ENCODE measurements at places on chromosomes 4 and X.

DNA sequence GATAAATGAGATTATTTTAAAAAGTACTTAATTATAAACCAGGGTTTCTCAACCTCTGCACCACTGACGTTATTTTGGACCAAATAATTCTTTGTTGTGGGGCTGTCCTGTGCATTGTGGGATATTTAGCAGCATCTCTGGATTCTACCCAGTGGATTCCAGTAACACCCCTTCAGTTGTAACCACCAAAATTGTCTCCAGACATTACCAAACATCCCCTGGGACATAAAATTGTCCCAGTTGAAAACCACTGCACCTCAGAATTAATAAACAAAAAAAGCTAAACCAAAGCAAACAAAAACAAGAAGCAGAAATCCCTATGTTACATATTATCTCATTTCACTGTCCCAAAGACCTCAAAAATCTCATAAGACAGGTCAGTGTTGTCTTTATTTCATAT is 54.2 kb upstream of the GIMD1 start:
- no peak for DNase-seq

DNA sequence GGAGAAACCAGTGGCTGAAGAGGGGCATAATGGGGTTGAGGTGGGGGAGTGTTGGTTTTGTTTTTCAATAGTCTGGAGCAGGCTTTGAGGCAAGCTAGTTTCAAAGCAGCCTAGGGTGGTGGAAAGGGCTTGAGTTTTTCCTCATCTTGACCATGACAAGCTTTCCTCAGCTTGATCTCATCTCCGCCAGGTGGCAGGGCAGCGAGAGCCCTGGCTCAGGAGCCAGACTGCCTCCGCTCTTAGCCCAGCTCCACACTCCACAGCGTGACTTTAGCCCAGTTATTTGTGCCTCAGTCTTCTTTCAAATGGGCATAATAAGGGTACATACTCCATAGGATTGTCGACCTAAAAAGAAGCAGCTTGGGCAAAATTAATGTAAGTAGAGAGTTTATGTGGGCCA is 29.9 kb upstream of the SOWAHD start:
- no peak for DNase-seq

- DNase-seq, result peak; percentile 3
Measured at GRCh38 chrX:18875256-18875878, 108.5 kb downstream of the PHKA2 start.

DNA sequence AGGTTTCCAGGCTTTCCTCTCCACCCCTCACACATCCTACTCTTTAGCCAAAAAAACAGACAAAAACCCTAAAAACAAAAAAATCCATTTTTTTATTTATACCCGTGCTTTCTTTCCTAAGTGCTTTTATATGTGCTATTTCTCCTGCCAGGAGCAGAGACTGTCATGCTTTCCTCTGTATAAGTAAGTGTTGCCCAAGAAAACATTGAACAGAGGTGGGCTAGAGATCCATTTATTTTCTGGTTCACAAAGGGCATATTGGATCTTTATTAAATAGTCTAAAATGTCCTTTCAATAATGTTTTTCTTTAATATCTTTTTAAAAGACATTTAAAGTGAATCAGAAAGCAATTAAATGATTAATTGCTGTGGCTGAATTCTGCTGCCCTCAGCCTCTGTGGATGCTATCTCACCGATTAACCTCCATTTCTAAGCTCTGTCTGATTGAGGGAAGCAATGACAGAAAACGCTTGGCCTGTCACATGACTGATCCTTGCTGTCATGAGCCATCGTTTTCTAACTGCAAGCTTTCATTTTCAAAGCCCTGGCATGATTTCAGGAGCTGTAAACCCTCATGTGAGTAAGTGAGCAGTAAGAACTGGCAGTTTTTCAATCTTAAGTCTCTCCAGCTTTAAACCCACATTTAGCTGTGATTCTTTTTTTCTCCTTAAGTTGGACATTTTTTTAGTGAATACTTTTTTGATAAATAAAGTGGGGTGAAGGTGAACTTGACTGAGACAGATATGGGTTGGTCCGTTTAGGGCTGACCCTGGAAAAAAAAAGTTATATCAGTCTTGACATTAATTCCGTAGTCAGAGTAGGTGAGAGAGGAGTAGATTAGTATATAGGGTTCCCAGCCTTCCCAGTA is 180.7 kb upstream of the PGRMC2 start:
- DNase-seq, result peak; percentile 29

DNA sequence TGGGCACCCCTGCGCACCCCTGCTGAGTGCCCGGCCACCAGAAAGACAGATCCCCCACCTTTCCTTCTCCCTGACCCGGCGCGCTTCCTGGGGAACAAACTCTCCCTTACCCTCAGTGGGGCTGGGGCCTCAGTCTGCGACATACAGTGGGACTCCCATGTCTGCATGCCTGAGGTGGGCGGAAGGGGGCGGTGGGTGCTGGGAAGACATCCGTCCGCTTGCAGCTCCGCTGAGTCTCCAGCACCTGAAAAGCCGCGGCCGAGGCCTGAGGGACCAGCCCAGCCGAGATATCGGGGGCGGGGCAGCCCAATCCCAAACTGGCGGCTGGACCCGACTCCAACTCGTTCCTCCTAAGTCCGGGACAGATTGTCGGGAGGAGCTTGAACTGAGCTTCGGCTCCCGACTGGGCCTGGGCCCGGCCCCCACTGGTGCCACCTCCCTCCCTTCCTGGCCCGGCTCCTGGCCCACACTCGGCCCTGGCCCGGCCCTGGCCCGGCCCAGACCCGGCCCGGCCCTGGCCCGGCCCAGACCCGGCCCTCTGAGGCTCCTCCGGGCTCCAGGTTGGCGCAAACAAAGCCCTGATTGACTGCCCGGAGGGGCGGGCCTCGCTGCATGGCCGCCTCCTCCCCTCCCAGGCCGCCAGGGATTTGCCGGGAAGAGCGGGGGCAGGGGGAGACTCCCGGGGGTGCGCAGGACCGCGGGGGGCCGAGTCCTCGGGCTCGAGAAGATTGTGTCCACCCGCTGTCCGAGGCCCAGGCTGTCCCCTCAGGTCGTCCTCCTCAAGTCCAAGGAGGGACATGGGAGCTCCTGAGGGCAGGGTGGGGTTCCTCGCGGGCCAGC is 877 bp upstream of the SLC16A2 start:
- DNase-seq, result peak; percentile 4

DNA sequence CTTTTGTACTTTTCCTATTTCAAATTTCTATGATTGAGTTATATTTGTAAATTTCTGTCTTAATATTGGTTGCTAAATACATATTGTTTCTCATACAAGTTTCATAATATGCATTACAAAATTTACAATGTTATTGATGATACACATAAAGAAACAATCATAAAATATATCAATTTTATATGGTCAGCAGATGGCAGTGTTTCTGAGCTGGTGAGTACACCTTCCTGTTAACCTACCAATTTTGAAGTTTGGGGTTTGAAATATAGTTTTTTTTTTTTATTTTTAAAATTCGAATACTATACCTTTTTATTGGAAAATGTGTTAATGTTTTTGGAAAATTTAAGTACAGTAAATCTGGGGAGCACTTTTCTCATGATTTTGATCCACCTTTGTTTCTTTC is 1953.1 kb upstream of the ADGRL3 start:
- no peak for DNase-seq

DNA sequence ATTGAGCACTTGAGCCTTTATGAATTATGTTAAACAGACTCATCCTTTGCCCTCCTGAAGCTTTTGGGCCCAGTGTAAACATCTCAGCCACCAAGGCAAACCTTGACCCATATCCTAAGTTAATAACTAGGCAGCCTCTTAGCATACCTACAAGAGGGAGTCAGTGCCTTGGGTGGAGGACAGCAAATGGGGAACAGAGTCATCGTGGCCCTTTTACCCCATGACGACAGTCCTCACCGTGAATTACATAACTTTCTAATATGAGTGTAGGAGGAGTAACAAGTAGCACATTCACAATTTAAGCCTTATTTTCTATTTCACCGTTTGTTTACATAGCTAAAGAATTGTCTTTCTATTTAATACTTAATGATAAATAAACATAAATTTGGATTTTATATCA is 16.8 kb downstream of the CLDN22 start:
- DNase-seq, result no peak

GRCh38 chr4:106273831-106274230 is 42.2 kb downstream of the TBCK start:
- no peak for DNase-seq

DNA sequence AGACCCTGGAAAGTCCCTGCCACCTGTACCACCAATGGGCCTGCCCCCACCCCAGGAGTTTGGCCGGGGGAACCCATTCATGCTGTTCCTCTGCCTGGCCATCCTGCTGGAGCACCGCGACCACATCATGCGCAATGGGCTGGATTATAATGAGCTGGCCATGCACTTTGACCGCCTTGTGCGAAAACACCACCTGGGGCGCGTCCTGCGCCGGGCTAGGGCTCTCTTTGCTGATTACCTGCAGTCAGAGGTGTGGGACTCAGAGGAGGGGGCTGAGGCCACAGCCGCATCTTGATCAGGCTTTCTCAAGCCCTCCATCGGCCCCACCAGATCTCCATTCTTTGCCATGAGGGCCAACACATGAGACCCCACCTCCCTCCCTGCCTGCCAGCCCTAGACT is 13.6 kb upstream of the RBM3 start:
- no peak for DNase-seq

DNA sequence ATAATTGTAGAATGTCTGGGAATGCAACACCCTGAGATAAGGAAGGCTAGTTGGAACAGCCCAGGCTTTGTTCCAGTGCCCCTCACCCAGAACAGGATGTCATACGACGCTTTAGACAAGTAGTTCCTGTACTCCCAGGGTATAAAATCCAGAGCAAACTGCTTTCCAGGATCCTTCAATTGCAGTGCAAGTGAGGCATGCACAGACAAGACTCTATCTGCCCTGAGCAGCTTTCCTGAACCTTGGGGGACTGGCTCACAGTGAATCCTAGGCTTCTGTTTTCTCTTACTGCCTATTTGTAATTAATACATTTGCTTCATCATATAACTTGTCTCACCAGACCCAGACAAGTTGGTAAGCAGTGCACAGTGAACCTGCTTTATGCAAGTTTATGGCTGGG is 48.4 kb upstream of the IL9R start:
- peak; percentile 10 for DNase-seq

- DNase-seq, result no peak
Measured at GRCh38 chr4:143699331-143700045, 987 bp downstream of the FREM3 start.

- no peak for DNase-seq
Measured at GRCh38 chrX:133852837-133853356, 132.5 kb downstream of the GPC3 start.

DNA sequence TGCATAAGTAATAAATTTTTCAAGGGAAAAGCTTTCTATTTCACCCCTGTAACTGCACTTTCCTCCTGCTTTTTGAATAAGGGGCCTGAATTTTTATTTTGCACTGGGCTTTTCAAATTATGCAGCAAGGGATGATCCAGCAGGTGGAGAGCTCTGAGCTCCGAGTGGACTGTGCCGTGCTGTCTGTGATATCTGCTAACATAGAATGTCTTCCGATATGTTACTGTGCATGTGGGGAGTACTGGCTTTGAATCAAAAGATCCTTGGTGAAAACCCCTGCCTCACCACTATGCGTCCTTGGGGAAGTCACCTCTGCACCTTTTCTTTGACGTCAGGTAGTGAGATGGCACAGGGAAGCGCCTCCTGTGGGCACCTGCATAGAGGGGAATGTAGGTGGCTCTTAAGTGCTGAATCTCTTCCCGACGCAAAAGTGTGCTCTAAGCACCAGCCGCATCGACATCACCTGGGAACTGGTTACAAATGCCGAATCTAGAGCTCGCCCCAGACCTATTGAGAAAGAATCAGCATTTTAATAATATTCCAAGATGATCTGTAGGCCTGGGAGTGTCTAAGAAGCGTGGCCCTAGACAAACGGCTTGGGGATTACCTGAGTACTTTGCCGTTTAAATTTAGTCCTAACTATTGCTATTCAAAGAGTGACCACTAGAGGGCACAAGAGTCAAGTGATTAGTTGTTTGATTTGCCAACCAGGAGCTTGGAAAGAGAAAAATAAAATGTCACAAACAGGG is 19.2 kb upstream of the WFS1 start:
- DNase-seq, result peak; percentile 55

- DNase-seq, result no peak
Measured at GRCh38 chr4:99352602-99353537, at the start of gene ADH1C. TSS of gene ADH1C (minus strand) at chr4:99352746. CDS start at chr4:99352675, 71 bp downstream.

DNA sequence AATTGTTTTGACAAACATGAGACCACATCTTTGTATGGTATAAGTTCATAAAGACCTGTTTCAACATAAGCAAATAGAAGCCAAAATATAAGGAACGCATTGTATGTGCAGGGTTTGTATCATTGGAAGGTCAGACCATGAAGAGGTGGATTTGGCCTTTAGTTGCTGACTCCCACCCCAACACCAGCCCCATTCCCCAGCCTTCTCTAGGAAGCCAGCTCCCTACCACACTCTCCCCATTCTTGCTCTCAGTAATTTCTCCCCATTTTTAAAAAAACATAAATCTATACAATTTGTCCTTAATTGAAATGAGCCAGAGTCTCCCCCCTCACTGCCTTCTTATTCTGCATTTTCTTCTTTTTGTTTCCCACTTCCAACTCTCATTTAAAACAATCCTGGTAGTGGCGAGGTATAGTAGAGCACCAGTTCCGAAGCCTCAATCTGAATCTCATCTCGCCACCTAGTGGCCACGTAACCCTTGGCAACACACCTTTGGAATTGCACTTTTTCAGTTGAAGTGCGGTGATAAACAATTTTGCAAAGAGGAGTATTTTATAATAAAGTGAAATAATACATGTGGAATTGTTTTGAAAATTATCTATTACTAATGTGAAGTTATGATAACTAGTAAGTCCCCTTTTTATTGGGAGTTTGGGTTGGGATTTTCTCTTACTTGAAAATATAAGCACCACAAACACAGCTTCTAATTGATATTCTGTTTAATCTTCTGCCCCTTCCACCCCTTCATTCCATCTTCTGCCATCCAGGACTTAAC is 126.6 kb downstream of the ASB9 start:
- DNase-seq, result no peak

Measured in DMS79 treated with DMSO at 0.1 percent for 48 hours (cell line).